Suppressor macrophage (primary cell): ENCODE measurements at places on chromosomes 12 and 14.

- no peak for DNase-seq
These were observed 47.9 kb upstream of the TUNAR start for GRCh38 chr14:95828649-95829265.

DNA sequence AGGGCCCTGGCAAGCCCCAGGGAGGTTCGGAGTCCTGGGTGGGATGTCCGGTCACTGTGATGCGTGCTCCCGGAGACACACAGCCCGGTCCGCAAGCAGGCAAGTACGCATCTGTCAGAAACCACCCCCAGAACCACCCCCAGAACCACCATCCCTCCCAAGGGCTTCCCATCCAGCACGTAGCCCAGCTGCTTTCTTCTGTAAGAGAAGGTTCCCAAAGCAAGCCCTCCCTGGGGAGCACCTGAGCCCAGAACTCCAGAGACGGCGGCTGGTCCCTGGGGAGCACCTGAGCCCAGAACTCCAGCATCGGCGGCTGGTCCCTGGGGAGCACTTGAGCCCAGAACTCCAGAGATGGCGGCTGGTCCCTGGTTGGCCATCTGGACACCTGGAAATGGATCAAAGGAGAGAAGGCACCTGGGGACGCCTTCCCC, 2.6 kb upstream of the FBRSL1 start:
- DNase-seq: no peak

DNA sequence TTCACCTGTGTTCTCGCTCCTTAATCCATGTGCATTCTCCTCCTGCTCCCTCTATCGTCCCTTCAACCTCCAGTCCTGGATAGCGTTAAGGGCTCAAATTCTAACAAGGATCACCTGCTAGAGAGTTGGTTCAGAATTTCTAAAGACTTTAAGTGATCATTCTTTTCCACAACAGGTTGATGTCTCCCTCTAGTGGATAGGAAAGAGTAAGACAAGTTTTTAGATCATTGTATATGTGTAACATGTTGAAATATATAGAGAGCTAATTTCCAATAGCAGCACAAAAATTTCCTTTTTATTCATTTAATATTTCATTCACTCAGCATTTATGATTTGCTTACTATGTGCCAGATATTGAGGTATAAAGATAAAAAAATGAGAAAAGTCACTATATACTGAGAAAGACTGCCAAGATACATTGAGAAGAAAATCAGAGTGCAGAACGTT, 9.3 kb upstream of the ESR2 start:
- peak; percentile 5 for DNase-seq

- DNase-seq: no peak
These were observed 176.1 kb upstream of the SLC38A2 start for GRCh38 chr12:46548605-46549071.

- no peak for DNase-seq
These were observed 415.7 kb upstream of the ATP2B1 start for GRCh38 chr12:90124289-90124688.

DNA sequence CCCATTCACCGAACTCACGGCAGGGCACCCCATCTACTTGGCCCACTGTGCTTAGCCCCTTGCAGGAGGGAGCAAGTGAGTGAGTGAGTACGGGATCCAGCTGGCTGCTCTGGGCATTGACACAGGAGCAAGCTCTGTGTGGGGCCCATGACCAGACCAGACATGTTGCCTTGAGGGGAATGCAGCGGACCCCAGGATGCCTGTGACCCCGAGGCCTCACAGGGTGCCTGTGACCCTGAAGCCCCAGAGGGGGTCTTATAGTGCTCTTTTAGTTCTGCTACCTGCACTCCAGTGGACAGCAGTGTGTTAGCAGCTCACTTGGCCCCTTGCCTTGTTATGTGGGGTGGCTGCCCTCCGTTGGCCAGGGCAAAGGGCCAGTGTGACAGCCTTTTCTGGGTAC, 255.8 kb downstream of the ETNK1 start:
- no peak for DNase-seq

- no peak for DNase-seq
These were observed 146.6 kb upstream of the PLEKHG7 start for GRCh38 chr12:92556141-92556540.

DNA sequence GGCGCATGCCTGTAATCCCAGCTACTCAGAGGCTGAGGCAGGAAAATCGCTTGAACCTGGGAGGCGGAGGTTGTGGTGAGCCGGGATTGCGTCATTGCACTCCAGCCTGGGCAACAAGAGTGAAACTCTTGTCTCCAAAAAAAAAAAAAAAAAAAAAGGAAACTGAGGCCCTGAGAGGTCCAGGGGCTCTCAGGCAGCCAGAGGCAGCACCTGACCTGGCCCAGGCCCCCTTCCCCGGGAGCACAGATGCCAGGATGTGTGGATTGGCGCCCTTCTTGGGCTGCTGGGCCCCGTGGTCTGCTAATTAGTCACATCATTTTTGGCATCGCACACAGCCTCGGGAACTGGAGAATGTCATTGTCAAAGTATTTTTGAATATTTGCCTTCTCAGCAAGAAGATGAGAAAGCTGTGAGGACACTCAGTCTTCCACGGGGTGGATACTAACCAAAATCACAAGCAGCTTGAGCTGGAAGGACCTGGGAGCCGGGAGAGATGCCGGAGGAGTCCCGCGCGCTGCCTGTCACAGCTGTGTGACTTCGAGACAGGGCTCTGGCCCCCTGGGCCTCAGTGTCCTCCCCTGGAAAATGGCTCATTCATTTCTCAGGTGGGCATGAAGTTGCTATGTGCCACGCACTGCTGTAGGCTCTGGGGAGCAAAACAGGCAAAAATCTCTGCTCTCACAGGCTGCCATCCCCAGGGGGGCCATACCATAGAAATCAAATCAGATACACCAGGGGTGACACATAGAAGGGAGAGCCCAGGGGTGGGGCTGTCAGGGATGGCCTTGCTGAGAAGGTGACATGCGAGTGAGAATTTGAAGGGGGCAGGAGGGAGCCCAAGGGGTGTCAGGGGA, 12.5 kb upstream of the RCOR1 start:
- peak; percentile 32 for DNase-seq

DNA sequence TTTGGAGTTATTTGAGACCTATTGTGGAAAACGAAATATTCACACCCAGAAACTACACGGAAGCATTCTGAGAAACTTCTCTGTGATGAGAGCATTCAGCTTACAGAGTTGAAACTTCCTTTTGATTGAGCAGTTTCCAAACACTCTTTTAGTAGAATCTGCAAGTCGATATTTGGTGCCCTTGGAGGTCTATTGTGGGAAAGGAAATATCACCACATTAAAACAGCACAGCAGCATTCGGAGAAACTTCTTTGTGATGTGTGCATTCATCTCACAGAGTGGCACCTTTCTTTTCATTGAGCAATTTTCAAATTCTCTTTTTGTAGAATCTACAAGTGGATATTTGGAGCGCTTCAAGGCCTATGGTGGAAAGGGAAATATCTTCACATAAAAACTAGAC, 595.7 kb upstream of the ALG10B start:
- peak; percentile 2 for DNase-seq

DNA sequence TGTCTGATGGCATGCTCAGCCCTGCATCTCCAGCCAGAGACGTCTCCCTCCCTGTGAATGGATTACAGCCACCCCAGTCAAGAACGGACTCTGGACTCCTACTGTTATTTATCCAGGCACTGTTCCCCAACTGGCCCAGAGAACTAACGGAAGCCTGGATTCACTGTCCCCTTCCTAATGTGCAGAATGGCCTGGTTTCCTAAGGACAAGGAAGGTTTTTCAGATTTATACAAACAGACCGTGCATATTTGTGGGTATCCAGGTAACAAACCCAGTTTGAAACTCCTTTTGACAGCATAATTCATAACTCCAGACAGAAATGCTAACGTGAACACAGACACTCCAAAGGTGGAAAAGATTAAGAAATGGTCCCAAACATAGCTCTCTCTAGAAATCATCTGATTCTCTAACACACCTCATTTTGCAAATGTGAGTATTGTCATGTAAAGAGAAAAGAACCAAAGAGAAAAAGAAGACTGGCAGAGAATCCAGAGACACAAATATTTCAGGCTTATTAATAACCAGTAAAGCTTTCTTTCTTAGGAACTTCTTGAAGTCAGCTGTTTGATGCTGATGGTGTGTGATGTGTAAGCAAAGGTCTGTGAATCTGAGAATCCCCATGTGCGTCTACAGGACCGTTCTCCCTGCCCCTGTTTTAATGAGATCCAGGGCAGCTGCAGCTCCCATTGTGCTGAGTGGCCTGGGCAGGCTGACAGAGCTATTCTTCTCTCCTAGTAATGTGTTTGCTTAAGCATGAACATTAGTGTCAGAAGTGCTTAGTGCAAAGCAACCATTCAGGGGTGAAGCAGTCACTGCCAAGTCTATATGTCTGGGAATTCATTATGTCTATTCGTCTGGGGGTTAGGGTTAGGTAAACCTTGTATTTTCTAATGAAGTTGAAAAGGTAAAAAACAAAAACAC, 86.8 kb upstream of the HIF1A start:
- DNase-seq: no peak

GRCh38 chr12:81017792-81018191, 60.1 kb upstream of the ACSS3 start:
- no peak for DNase-seq

- peak; percentile 67 for DNase-seq
These were observed 139.5 kb downstream of the SMOC1 start for GRCh38 chr14:70018713-70019211.

GRCh38 chr12:12562016-12562483, 613 bp downstream of the DUSP16 start:
- DNase-seq: peak; percentile 34

DNA sequence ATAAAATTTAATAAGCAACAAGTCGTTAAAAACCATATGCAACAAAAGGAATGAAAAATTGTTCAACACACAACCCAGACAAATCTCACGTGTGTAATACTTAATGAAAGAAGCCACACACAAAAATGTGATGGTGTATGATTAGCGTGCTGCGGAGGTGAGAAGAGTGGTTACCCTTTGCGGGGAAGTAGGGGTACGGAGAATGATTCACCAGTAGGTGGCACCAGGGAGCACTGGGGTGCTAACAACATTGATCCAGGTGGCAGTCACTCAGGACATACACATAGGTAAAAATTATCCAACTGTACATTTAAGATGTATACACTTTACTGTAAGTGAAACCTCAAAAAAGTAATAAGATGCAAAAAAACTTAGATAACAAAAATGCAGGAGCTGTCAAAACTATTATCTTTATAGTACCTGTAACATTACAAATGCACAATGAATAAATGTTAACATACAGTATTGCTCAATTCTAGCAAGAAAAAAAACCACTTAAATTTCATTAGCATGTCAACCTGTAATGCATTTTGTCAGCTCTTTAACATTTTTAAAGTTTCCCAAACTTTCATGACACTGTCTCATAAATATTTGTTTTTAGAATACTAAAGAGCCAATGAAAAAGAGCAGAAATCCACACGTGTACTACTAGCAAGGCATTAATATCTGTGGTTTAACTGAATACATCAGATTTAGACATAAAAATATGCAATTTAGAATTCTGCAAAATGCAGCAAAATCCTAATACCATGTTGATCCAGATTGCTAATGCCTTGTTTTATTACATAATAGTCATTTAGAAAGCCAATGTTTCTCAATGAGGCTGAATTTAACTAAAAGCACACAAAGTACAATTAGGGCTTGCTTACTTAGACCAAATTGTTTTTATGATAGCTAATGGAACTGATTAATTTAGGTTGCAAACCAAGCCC, 46.7 kb downstream of the TMCC3 start:
- peak; percentile 40 for DNase-seq

DNA sequence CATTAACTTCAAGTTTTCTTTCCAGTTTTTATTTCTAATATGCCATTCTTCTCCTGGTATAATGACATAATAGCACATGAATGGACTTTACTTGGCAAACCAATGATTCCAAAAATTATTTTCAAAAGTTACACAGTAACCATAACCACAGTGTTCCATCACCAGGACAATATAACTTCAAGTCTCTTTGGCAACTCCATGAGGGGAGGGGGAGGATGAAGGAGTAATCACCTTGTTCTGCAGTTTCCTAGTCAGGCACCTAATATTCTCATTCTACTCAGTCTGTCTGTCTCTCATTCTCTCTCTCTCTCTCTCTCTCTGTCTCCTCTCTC, 66.6 kb downstream of the BTG1 start:
- DNase-seq: no peak

DNA sequence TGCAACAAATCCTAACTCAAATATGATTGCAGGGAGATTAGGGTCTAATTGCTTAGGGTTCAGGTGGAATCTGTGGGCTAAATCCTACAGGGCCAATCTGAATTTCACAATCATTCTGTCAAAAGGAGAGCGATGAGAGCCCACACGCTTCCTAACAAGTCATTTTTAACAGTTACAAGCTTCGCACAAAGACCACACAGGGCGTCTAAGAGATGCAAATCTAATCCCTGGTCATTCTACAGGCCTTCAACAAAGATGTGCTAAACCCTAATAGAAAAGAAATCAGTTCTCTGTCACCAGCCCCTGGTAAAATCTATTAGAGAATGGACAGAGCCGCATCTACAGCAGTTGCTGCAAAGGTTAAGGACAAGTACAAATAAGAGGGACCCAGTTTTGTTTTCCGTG, 15.3 kb downstream of the NKX2-1 start:
- DNase-seq: no peak

GRCh38 chr14:103535081-103535890, 6.3 kb downstream of the TRMT61A start:
- DNase-seq: no peak

GRCh38 chr12:10223208-10223607, 10.5 kb downstream of the GABARAPL1 start:
- no peak for DNase-seq

DNA sequence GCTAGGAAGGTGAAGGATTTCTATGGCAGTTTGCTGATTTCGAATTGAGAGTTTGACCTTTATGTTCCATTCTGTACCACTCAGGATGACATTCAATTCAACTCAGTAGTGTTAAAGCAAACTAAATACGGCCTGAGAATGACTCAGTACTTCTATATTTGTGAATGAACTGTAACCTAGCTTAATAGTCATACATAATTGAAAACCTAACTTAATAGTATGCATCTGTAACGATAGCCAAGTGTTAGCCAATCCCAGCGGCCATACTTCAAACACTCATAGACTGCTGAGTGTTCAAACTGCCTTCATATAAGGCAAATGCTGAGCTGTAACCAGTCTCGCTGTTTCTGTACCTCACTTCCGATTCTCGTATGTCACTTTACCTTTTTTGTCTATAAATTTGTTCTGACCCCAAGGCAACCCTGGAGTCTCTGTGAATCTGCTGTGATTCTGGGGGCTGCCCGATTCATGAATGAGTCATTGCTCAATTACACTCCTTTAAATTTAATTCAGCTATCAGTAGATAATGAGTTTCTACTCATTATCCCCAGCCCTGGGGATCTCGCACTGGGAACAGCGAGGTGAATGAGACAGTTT, 98.5 kb upstream of the SLC24A4 start:
- DNase-seq: no peak

DNA sequence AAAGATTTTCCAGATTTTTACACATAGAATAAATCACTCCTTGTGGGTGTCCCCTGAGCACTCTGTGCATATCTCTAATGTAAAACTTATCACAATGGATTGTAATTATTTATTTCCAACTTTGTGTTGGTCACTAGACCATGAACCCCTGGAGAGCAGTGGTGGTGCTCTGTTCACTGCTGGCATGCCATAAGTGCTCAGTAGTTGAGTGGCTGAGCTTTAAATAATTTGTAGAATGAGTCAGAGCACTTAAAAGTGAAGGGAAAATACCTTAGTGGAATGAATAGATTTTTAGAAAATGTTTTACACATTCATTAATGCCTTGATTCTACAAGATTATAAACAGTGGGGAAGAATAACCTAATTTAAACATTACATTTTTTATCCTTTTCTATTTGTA, 6.3 kb downstream of the MGAT4C start:
- DNase-seq: no peak

- DNase-seq: peak; percentile 63
These were observed 475.6 kb downstream of the PDZRN4 start for GRCh38 chr12:41663598-41664265.
